ENCODE measurements at places on chromosomes 5 and 9.

DNA sequence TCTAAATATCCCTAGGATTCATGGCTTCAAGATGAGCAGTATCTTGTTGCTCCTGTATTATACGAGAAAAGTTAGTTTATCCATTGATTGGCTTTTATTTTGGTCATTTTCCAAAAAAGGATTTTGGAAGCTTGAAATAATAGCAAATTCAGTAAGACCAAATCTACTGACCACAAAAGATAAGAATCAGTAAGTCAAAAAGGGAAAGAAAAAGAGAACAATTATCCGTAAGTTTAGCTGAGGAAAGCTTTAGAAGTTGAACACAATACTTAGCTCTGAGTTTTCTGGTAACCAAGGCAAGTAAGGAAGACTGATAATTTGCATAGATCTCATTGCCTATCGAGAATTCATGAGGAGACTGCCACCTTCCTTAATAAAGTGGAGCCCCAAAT lies 9.1 kb downstream of the TGFBR1 start:
- DNase-seq, result no peak

- no peak for DNase-seq
Observed at GRCh38 chr5:170511551-170512258, 7.9 kb downstream of the KCNIP1 start.

- no peak for DNase-seq
Observed at GRCh38 chr5:92064993-92065392, 681.9 kb upstream of the ARRDC3 start.

DNA sequence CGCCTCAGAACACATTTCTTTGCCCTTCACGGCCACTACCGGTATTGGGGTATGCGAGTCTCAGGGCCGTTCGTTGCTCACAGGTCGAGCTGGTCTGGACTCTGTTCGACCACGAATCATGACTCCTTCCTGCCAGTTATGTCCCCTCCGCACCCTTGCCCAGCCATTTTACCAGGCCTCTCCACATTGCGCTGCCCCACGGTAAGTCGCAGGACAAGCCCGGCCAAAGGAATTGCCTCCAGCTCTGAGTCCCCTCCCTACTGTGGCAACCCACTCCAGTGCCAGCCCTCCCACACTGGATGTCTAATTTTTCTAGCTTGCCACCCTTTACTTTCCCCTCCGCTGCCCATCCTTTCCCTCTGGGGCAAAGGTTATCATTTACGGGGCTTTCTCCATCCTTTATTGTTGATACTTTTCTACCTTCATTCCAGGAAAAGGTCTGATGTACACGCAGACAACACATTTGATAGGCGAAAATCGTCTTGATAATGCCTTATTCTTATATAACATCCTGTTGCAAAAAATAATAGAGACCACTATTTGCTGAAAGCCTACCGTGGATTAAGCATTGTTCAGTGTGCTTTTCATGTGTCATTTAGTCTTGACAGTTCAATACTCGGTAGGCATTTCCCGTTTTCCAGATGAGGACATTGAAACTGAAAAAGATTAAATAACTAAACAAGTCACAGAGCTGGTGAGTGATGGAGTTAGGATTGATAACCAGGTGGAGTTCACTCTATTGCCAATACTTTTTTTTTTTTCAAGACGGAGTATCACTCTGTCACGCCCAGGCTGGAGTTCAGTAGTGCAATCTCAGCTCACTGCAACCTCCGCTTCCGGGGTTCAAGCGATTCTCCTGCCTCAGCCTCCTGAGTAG lies 958 bp upstream of the HSPA5 start:
- DNase-seq, result no peak

GRCh38 chr5:172166030-172166826 lies 21.8 kb downstream of the STK10 start:
- no peak for DNase-seq

DNA sequence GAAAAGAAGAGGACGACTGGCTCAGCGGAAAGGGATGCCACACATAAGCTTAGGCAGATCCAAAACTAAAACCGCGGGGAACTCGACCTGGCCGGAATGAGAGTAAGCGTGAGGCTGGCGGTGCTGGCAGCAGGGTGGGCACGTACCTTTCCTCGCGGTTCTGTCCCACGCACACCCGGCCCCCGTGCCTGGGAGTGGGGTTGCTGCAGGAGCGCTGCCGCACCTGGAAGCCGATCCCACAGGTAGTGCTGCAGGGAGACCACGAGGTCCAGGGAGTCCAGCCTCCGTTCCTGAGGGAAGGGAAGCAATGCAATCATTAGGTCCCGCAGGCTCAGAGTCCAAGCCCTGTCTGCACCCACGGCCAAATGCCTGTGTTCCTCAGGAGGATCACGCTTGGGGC lies 427.0 kb downstream of the SEMA5A start:
- no peak for DNase-seq

DNA sequence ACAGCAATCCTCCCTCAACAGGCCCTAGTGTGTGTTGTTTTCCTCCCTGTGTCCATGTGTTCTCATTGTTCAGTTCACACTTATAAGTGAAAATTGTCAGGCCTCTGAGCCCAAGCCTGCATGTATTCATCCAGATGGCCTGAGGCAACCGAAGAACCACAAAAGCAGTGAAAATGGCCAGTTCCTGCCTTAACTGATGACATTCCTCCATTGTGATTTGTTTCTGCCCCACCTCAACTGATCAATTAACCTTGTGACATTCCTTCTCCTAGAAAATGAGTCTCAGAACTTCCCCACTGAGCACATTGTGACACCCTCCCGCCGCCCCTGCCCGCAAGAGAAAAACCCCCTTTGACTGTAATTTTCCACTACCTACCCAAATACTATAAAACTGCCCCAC lies 17.4 kb upstream of the TRPC7 start:
- no peak for DNase-seq

DNA sequence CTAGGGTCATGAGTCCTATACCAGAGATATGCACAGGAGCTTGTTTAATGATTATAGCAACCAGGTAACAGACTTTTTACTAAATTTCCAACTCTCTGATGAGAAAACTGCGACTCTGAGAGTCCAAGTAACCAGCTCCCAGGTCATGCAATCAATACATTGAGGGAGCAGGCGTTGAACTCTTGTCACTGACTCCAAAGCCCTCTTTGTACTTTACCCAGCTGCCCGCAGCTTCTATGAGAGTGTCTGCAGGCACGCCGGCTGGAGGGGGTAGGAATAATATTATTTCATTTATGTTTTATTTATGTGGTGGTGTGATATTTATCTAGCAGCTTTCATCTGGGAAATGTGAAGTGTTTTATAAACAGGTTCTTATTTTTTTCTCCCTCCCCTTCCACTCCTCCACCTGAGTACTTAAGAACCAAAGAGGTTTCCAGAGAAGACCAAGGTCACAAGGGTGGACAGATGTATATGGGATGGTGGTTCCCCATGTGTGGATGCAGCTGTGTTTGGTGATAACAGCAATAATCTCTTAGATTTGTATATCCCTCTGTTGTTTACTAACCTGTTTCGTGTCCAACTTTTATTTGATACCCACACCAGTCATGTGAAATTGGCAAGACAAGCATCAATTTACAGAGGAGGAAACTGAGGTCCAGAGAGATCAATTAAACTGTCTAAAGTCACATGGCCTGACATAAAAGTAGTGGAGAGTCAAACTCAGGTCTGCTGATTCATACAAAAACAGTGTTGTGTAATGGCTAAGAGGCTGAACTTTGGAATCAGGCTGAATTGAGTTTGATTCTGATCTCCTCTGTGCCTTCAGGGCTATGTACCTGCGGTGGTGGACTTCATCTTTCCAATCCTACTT lies 140.2 kb upstream of the TRIM32 start:
- no peak for DNase-seq

GRCh38 chr5:107653685-107654084 lies 17.1 kb downstream of the EFNA5 start:
- no peak for DNase-seq

GRCh38 chr5:948472-949274 lies 56.0 kb downstream of the TRIP13 start:
- no peak for DNase-seq

DNA sequence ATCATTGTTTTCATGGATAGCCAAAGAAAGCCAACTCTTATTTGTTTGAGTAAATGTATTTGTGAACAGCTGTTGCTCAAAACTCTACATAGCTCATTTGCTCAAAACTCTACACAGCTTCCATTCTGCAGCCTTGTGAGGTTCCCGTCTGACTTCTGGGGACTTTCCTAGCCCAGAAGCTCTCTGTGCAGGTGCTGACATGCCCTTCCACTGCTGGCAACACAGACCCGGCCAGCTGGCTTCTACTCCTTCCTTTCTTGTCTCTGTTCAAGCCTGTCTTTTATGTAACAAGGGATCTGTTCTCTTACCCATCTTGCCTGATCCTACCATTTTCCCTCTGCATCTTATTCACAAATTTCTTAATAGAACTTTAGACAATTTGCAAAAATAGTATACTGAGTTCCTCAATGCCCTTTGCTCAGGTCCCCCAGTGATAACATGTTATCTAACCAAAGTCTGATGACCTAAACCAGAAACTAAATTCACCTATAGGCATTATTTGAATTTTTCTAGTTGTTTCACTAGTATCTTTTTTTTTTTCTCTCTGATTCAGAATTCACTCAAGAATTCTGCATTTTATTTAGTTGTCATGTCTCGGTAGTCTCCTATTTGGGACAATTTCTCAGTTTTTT lies 556.5 kb upstream of the SEMA6A start:
- DNase-seq, result no peak

GRCh38 chr5:78354066-78354670 lies 6.2 kb upstream of the SCAMP1 start:
- no peak for DNase-seq

- DNase-seq, result no peak
Observed at GRCh38 chr5:62144401-62145022, 161.5 kb upstream of the KIF2A start.

DNA sequence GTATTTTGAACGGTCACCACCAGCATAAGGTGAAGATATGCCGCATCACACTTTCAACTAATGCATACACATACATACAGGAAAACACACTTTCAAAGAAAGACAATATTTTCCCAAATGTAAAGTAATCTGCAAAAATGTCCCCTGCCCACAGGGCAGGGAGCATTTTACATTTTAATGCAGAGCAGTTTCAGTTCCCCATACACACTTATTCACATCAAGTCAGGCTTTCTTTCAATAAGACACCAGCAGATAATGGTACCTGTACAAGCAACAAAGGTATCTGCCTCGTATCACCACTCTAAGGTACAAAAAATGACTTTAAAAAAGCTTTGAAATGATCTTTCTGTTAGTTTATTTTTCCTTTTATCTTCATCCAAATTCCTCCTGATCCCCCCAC lies 247.1 kb upstream of the CCNG1 start:
- DNase-seq, result no peak

- DNase-seq, result no peak
Observed at GRCh38 chr5:114319821-114320220, 42.0 kb upstream of the KCNN2 start.

DNA sequence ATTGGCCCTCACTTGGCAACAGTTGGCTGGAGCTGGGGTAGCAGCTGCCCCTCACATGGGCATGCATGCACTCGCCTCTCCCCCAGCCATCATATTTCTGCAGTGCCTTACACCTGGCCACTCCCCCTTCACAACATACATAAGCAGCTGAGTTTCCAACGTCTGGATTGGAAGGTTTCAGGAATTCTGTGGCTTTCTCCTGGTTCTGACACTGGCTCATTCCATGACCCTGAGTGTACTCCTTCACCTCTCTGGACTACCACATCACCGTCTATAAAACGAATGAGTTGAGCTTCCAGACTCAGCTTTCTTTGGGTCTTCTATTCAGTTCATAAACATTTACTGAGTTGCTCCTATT lies 84.3 kb downstream of the GALNT10 start:
- DNase-seq, result no peak

- DNase-seq, result no peak
Observed at GRCh38 chr5:105134328-105134727, 1571.7 kb upstream of the NUDT12 start.

DNA sequence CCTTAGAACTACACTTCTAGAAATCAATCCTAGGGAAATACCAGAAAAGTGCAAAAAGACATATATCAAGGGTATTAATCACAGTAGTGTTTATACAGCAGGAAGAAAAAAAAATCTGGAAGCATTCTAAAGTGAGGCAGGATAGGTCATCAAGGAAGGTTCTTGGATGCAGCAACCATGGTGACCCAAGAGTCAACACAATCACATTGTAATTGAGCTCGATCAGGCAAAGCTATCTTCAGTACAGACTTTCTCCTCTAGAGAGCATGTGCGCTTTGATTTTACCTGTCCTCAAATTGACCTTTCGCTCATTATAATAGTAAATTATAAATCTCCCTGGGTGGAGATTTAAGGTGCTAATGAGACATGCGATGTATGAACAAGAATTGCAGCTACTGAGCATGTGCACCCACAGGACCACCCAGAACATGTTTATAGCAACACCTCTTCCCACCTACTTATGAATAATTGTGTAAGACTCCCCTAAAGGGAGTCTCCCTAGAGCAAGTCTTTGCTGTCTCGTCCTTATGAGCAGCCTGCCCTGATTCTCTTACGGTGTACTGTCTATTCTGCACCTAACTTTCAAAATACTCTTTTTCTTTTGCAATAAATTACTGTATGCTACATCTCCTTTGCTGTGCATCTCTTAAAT lies 297.7 kb downstream of the ATPSCKMT start:
- no peak for DNase-seq

- no peak for DNase-seq
Observed at GRCh38 chr5:34722183-34722582, 66.1 kb downstream of the RAI14 start.

- DNase-seq, result no peak
Observed at GRCh38 chr9:80285326-80285725, 713.6 kb downstream of the TLE4 start.

Data from stimulated activated CD4-positive, alpha-beta T cell treated with anti-CD3 and anti-CD28 coated beads, Interleukin-15, amount 100 ng/mL, for 48 hours (primary cell).